ENCODE measurements at places on chromosomes 12 and 14. TPM values are rescaled to one million over a fixed set of nuclear protein-coding genes. Genes with fewer than 3 reads are reported as not detected.
A peak's percentile ranks its signal among the peaks of the same experiment; 100 is the strongest.

- peak; percentile 52 for DNase-seq
Observed at GRCh38 chr14:61262082-61262481, 19.1 kb downstream of the TMEM30B start.

The EIF2S1 gene
- total RNA-seq = 310 TPM

DNA sequence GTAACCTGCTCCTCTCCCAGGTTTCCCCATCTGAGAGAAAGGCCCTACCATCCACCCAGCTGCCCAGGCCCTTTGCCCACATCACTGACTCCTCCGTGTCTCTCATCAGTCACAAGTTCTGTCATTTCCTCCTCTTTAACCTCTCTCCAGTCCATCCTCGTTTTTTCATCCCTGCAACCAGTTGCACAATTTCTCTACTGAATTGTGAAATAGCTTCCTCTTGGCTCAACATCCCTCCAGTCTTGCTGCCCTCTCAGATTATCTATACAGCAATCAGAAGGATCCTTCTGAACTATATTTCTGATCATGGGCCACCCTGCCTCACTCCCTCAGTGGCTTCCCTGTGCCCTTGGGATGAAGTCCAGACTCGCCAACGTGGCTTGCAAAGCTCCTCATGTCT lies 6.8 kb downstream of the FAM161B start:
- DNase-seq = peak; percentile 65

DNA sequence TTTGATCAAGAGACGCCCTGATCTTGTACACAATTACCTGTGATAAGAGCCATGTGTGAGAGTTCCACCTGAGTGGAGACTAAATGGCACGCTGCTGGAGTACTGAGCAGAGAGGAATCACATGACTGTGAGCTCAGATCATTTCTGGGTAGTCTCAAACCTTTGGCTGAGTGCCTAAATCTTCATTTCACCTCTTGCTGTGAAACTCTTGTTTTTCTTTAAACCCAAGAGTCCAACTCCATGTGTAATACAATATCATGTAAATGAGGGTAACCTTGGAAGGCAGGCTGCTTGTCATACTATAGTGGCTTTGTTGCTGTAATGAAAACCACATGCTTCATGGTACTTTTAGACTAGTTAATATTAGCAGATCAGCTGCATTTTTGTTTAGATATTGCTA lies 156.9 kb downstream of the CAND1 start:
- peak; percentile 59 for DNase-seq

DNA sequence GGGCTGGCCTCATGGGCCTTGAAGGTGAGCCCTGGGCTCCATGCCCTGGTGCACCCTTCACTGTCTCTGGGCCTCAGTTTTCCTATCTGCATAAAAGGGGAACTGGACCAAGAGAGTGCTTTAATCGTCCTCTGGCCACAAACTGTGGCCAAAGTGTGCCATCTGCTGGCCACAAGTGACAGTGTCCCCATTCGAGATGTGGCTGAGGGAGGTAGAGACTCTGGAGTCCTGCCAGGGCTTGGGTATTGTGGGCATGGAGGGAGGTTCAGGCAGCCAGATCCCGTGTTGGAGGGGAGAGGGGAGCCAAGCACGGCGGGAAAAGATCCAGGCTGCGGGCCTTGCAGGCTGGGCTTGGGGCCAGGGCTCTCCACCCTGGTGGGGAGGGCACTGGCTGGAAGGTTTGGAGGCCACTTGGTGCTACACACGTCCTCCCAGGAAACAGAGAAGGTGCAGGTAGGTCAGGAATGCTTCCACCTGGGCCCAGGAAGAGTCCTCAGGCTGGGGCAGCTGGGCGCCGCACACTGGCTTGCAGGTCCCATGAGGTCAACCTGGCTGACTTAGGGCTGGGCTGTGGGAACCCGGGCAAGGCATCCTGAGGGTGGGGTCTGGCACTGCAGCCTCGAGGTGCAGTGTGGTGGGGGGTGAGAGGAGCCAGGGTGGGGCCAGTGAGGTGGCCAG lies 7.3 kb upstream of the KIF26A start:
- peak; percentile 22 for DNase-seq

The YBX3 gene
- total RNA-seq = 159 TPM

The LMO3 gene
- 179 TPM for total RNA-seq

The GDF3 gene
- not detected for total RNA-seq

GRCh38 chr12:75747572-75748021 lies 236.2 kb upstream of the KRR1 start:
- peak; percentile 82 for DNase-seq

The GPR137C gene
- 2.3 TPM for total RNA-seq

The GPR65 gene
- total RNA-seq = not detected

DNA sequence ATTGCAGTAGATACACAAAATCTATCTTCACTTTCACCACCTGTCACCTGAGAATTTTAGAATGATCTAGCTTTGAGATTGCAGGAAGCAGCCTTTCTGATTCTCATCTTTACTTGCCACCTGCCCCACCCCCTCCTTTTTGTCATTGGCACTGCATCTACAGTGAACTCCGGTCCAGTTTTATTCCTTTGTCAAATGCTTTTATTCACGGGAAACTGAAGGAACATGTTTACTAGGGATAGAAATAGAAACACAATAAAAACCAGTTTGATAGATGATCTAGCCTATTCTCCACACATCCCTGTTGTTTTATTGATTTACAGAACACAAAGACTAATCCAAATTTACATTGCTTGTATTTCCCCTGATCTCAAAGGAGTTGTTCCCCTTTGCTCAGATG lies 471.7 kb upstream of the STXBP6 start:
- DNase-seq = no peak

DNA sequence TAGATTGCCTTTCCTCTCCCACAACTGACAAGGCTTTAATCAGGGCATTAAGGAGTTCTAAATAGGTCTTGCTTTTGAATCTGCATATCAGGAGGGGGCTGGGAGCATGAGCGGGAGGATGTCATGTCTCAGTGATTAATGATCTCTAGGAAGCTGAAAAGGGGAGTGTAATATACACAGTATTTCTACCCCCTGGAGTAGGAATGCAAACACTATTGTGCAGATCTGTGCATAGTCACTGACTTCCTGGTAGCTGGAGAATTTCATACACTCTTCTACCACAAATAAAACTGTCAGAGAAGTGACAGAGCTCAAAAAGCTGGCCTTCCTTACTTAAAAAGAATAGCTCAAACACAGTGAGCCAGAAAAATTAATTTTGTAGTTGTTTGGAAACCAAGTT lies 65.8 kb downstream of the RIC8B start:
- no peak for DNase-seq

GRCh38 chr14:67411820-67412421 lies at the start of gene PLEK2:
Gene PLEK2, minus strand, starts transcription at chr14:67412165. Its CDS starts 106 bp downstream, at chr14:67412059.
- DNase-seq = no peak

DNA sequence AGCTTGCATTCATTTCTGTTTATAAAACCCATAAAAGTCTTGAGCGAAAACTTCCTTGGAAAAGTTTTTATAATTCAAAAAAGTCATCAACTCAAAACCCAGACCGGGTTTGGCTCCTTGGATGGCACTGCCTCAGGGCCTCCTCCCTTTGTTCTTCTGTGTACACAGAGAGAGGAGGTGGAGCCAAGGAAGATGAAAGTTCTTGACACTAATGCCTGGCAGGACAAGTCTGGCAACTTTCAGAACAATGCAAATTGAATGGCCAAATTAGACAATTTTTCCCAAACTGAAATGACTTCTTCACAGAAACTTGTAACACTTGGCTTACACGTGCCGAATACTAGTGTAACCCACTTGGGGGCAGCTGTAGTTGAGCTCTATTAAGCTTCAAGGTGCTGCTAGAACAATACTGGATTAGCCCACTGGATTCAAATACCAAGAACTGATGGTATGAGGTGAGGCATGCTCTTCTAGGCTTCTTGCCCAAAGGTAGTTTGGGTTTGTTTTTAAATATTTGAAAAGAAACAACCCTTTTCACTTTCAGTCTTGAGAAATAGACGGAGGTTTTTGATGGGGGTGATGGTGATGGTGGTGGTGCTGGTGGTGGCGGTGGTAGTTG lies 86.6 kb upstream of the FRMD6 start:
- DNase-seq = no peak

The OVCH1 gene
- 0.11 TPM for total RNA-seq

DNA sequence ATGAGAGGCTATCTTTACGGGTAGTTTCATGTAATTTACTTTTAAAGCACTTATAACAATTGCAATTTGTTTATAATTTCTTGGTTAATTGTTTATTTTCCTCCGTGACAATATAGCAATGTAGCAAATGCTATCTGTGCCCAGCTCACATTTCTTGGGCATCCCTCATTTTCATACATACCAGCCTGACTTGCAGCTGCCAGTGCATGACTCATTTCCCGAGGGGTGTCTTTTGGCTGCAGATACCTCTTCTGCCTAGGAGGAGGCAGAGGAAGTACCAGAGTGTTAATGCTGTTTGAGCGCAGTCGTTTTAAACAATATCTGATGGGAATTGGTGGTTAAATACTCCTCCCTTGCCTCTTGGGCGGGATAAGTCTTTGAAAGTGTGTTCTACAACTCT lies 104.2 kb upstream of the ABCD2 start:
- DNase-seq = peak; percentile 94

DNA sequence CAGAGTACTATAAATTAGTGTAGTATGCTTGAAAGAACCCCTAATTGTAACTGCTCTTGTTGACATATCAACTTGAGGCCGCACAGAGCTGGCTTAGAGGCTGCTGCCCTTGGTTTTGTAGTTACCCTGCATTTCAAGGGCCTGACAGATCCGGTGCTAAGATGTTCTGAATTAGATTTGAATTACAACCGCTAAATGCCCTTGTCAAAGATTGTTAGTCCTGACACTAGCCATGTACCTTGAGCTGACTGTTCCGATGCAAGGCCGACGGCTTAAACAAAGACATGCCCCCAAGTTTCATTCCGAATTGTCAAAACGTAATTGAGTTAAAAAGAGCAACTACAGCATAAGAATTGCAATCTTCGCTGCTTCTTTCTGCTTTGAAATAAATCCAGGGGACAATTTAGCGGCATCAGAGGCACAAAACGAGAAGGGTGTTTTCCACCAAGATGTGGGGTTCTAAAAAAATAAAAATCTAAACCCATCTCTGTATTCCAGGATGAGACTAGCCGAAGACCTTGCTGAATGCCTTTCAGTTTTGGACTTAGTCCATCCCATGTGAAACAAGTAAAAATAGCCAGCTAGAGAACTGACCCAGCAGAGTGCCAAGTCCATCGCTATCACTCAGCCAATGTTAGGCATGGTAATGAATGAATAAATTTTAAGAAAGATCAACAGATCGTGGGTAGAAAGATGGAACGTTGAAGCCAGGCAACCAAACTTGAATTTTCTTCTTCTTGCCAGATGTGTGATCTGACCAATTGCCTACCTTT lies 148.7 kb downstream of the DICER1 start:
- DNase-seq = no peak

DNA sequence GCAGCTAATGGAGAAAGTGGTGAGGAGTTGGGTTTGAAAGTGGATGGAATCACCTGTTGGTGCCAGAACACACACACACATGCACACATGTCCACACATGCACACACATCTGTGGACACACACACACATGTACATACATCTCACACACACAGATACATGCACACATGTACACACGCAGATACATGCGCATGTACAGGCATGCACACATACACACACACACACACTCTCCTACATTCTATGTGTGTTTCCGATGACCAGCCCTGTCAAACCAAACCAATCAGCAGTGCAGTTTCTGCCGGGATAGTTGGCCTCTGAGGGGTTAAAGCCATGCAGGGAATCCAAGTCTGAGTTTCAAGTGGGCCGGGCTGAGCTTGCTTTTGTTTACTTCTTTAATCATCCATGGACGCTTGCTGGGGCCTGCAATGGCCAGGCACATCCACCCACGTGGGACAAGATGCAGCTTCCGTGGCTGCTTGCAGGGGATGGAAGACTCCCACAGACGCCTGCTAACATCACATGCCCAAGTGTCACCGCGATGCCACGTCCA lies 52.5 kb downstream of the GALNT9 start:
- DNase-seq = no peak

DNA sequence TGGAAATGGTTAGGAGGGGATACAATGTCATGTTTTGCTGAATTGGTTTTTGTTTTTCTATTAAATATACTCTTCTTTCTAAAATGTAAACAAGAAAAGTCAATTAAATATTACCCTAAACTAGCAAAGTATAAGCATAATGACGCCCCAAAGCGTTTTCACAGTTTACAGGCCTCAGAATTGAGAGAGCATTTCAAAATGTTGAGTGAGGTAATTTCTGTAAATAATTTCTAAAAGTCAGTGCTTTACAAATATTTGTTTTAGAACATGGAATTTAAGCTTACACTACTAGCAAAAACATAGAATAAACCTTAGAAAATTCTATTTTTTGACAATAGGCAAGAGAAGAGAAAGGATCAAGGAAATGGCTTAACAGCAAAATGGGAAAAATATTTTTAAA lies 958.4 kb upstream of the USP15 start:
- DNase-seq = no peak

DNA sequence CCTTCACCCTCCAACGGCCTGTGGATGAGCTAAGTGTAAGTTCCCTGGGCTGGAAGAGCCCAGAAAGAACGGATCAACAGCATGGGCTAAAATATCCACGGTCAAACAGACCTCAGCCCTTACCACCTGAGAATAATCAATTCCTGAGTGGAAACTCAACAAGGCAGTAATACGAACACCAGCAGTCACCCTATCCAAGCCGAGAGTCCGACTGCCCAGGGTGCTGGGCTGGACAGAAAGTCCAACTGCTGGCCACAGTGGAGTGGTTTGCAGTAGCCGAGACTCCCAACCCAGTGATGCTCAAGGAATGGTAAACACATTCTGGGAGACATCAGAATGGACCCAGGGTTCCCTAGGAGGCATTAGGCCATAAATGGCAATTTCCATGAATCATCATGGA lies 36.8 kb downstream of the ANO2 start:
- DNase-seq = no peak

DNA sequence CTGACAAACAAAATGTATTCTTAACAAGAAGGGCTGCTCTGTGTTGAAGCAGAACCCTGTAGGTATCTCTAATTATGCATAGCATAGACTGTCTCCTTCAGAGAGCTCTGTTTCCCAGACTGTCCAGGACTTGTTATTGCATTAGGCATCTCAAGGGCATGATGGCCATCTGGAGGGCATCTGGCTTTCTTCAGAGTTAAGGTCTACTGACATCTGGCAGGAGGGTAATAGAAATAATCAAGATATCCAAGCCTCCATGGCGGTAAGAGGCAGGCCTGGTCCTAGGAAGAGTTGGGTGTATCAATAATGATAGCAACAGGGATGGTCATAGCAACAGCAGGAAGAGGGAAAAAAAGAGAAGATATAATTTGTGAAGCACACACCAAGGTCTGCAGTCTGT lies 161.2 kb downstream of the TTC8 start:
- DNase-seq = no peak

The EIF2S3B gene
- total RNA-seq = 0.32 TPM

DNA sequence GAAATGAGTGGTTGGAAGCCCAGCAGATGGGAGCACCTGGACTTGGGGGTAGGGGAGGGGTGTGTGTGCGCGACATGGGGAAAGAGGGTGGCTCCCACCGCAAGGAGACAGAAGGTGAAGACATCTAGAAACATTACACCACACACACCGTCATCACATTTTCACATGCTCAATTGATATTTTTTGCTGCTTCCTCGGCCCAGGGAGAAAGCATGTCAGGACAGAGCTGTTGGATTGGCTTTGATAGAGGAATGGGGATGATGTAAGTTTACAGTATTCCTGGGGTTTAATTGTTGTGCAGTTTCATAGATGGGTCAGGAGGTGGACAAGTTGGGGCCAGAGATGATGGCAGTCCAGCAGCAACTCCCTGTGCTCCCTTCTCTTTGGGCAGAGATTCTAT lies 9.2 kb downstream of the GABARAPL1 start:
- no peak for DNase-seq

Measured in LHCN-M2 (cell line).